Stimulated activated CD4-positive, alpha-beta T cell treated with anti-CD3 and anti-CD28 coated beads, Interleukin-1b, Interleukin-23, amount 100 ng/mL, for 4 hours (primary cell): ENCODE measurements at places on chromosomes 7 and 10.

DNA sequence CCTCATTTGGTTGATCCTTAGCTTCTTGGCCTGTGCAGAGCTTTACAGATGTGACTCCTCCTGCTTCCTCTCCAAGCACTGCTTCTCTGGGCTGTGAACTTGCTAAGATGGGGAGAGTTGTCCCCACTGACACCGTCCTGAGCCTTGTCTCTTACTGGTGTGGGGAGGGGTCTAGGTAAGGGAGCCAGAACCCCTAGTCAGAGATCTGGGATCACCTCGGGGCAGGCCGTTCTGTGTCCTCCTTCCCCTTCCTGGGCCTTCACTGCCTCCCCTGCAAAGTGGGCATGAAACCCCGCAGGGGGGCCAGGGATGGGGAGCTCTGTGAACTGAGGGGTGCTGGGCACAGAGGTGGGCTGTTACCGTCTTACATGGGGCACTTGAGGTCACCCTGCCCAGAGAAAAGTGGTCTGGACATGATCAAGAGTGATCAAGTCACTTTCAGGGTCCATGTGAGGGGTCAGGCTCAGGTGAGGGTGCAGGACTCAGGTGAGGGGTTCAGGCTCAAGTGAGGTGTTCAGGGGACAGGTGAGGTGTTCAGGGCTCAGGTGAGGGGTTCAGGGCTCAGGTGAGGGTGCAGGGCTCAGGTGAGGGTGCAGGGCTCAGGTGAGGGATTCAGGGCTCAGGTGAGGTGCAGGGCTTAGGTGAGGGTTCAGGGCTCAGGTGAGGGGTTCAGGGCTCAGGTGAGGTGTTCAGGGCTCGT, 86.2 kb downstream of the ADCY1 start:
- no peak for DNase-seq

GRCh38 chr7:42914009-42914408, 2.1 kb upstream of the C7orf25 start:
- DNase-seq: no peak

GRCh38 chr7:67644151-67644550, 647.5 kb downstream of the TYW1 start:
- DNase-seq: no peak

GRCh38 chr10:103758294-103758681, 97.1 kb downstream of the SH3PXD2A start:
- DNase-seq: no peak

DNA sequence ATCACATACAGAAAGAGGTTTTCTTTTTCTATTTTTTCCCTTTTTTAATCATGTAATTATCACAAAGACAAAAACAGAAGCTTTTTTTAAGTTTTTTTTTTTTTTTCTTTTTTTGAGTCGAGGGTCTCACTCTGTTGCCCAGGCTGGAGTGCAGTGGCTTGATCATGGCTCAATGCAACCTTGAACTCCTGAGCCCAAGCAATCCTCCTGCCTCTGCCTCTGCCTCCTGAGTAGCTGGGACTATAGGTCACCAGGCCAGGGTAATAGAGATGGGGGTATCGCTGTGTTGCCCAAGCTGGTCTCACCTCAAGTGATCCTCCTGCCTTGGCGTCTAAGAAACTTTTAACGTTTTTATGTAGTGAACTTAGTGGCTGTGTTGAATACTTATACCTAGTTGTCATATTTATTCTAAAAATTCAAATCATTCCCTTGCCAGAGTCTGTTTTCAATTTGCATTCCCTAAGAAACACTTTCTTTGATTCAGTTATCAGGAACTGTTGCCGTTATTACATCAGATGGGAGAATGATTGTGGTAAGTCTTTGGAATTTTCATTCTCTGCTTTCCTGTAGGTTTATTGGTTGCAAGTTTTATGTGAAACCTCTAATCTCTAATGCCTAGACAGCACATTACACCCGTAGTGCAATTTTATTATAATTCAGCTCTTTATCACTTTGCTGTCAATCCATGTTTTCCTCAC, 1.3 kb downstream of the LSM8 start:
- DNase-seq: no peak

GRCh38 chr7:67251986-67252558, 255.4 kb downstream of the TYW1 start:
- DNase-seq: no peak

- DNase-seq: no peak
These were observed 9.0 kb upstream of the EZH2 start for GRCh38 chr7:148893071-148893470.

GRCh38 chr10:118720685-118721538, 33.9 kb downstream of the CACUL1 start:
- DNase-seq: no peak

GRCh38 chr7:99131290-99131689, 12.6 kb downstream of the SMURF1 start:
- DNase-seq: no peak

GRCh38 chr7:32298408-32299132, 191.6 kb downstream of the LSM5 start:
- no peak for DNase-seq

- DNase-seq: no peak
These were observed 764.3 kb downstream of the SUGCT start for GRCh38 chr7:40899151-40899550.

DNA sequence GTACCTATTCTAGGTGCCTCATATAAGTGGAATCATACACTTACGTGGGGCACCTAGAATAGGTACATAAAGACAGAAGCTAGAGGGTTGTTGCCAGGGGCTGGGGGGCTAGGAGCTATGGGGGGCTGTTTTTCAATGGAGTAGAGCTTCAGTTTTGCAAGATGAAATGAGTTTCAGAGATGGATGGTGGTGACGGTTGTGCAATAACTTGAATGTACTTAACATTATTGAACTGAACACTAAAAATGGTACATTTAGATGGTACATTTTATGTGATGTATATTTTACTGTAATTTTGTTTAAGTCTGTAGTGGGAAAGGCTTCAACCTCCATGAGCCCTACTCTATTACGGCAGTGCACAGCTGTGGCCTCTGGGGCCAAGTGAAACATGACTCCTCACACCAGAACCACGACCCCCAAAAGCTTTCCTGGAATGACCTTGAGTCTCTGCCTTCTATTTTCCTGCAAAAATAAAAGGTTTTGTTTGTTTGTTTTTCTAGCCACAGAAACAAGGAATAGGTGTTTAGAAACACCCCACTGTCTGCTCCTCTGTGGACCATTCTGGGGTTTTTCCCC, 147.3 kb upstream of the PLXNA4 start:
- no peak for DNase-seq

DNA sequence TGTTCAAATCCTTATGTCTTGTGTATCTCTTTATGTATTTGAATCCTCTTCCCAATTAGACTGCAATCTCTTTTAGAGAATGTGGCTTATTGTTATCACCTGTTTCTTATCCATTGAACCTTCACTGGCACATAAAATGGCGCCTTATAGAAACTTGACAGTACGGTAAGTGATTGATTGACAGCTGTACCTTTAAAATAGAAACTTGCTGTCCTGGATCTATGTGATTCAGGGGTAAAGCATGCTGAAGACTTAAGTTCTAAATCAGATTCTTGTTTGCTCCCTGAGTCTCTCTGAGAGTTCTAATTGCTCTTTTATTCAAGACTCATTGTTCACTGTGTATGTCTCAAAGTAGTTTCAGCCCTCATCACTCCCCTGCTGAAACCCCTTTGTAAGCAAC, 91.3 kb downstream of the CACNB2 start:
- DNase-seq: no peak

DNA sequence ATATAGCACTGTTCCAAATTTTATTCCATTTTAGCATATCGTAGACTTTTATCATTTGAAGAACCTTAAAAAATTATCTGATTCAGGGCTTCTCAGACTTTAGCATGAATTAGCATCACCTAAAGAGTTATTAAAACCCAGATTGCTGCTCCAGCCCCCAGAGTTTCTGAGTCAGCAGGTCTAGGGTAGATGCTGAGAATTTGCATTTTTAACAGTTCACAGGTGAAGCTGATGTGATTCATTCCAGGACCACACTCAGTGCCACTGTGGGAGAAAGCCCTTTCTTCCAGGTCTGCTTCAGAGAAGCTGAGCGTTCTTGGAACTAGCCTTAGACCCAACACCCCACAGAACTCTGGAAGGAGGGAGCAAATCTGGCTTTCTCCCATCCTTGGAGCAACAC, 174.1 kb upstream of the YAE1 start:
- no peak for DNase-seq

GRCh38 chr7:112431803-112432202, 18.5 kb upstream of the IFRD1 start:
- no peak for DNase-seq

- DNase-seq: no peak
These were observed 67.8 kb downstream of the DOCK4 start for GRCh38 chr7:112138325-112138852.

GRCh38 chr10:13994932-13995331, 335.8 kb downstream of the FRMD4A start:
- no peak for DNase-seq

- DNase-seq: no peak
These were observed 146.8 kb downstream of the LRRTM3 start for GRCh38 chr10:67072654-67073053.

- no peak for DNase-seq
These were observed 504.1 kb upstream of the ANKRD30A start for GRCh38 chr10:36621346-36621745.

GRCh38 chr10:122139627-122140170, 131.4 kb upstream of the BTBD16 start:
- no peak for DNase-seq

- DNase-seq: no peak
These were observed 114.9 kb upstream of the PDLIM1 start for GRCh38 chr10:95405655-95406054.

- DNase-seq: peak; percentile 51
These were observed at the start of gene ZMYND11 for GRCh38 chr10:135132-135600. TSS of gene ZMYND11 (plus strand) at chr10:135455. CDS start at chr10:180013, 44,558 bp downstream.

GRCh38 chr7:151439855-151440798, at the start of gene CRYGN:
TSS of gene CRYGN (minus strand) at chr7:151440141. CDS start at chr7:151439917, 224 bp downstream.
- no peak for DNase-seq

GRCh38 chr7:134449680-134450079, 9.2 kb downstream of the AKR1B1 start:
- no peak for DNase-seq

DNA sequence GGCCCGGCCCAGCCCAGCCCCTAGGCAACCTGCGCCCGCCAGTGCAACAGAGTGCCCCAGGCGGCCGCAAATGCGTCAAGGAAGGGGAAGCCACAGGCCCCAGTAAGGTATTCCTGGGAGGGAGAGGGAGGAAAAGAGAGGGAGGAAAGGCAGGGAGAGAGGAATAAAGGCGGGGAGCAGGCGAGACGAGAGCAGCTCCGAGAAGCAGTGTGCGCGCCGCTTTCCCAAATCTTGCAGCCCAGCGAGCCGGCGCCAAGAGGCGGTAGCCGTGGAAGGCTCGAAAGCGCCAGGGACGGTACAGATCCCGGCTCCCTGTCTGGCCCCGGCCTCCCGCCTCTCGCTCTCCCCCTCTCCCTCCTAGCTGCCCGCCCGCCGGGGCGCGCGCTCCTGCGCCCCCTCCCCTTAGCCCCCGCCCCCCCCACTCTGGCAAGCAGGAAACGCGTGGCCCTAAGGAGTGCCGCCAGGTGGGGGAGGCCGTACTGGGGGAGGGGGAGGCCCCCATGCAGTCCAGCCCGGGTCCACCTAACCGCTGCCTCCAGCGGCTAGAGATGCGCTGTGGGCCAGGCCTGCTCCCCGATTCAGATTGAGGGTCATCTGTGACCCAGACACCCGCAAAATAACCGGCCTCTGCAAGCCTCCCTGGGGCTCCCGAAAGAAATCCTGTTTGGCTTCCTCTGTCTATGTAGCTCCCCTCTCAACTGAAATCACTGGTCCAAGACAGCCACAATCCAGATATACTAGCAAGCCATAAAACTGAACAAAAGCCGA, 4.3 kb downstream of the HOXA10 start:
- no peak for DNase-seq

GRCh38 chr7:23117841-23118240, 12.3 kb downstream of the KLHL7 start:
- DNase-seq: no peak

GRCh38 chr10:44387853-44388251, 3.0 kb upstream of the CXCL12 start:
- DNase-seq: no peak

GRCh38 chr10:3782451-3783315, 2.3 kb downstream of the KLF6 start:
- no peak for DNase-seq

DNA sequence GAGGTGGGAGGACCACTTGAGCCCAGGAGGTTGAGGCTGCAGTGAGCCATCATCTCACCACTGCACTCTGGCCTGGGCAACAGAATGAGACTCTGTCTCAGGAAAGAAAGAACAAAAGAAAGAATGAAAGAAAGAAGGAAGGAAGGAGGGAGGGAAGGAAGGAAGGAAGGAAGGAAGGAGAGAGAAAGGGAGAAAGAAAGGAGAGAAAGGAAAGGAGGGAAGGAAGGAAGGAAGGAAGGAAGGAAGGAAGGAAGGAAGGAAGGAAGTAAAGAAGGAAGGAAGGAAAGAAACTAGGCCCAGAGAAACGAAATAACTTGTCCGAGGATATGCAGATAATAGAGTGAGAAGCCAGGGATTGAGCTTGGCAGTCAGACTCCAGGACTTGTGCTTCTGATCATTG, 102.1 kb downstream of the SKIDA1 start:
- DNase-seq: no peak
